ENCODE measurements at places on chromosomes 6 and 20.

GRCh38 chr20:3759316-3759823 lies 8.2 kb downstream of the ADISSP start:
- DNase-seq: no peak

DNA sequence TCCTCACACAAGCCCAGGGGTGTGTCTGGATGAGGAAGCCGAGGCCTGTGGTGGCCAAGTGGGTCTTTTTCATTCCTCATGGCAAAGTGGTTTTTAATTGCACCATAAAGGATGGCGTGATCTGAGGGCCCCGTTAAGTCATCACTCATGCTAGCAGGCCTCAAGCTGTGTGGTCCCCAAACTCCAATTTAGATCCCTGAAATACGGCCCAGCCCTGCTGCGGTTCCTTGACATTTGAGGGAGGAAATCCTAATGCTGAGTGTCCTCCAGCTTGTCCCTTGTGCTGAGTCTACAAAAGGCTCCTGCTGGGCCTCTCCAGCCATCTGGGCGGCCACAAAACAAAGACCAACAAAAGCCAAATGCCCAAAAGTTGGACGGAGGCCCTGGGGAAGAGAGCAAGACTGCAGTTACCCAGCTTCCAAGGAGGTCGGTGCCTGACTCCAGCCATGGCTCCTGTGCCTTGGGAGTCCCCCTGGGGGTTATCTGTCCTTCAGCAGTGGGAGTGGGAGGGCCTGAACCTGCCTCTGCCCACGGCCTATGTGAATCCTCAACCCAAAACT lies 162.3 kb upstream of the PDE10A start:
- DNase-seq: no peak

DNA sequence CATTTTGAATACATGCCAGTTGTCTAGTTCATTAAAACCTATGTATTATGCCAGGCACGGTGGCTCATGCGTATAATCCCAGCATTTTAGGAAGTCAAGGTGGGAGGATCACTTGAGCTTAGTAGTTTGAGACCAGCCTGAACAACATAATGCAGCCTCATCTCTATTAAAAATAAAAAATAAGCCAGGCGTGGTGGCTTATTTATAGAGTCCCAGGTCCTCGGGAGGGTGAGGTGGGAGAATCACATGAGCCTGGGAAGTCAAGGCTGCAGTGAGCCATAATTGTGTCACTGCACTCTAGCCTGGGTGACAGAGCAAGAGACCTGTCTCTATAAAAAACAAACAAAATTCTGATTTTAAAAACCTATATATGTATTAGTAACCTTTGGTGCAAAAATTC lies 27.5 kb downstream of the ORC3 start:
- DNase-seq: no peak

- no peak for DNase-seq
These were observed 30.5 kb upstream of the XRN2 start for GRCh38 chr20:21272679-21273078.

GRCh38 chr6:39841291-39841690 lies 49.1 kb downstream of the DAAM2 start:
- DNase-seq: no peak

DNA sequence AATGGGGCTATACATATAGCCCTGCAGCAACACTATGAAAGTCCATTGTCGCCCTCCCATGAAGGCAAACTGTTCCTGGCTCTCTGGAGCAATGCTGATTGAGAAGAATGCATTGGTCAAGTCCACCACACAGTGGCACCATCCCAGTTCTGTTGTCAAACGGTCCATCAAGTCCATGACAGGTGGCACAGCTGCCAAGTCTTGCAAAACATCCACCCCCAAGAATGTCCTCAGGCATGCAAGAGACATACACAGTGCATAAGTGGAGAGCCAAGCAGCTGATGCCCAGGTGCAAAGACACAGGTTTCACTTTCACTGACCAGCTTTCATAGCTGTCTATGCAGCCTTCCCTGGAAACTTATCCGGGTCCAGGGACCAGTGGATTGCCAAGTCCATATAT lies 17.5 kb downstream of the ZNF391 start:
- no peak for DNase-seq

GRCh38 chr6:13331516-13332348 lies 3.4 kb upstream of the TBC1D7 start:
- DNase-seq: no peak

GRCh38 chr6:24539416-24539815 lies 44.6 kb downstream of the ALDH5A1 start:
- DNase-seq: no peak

DNA sequence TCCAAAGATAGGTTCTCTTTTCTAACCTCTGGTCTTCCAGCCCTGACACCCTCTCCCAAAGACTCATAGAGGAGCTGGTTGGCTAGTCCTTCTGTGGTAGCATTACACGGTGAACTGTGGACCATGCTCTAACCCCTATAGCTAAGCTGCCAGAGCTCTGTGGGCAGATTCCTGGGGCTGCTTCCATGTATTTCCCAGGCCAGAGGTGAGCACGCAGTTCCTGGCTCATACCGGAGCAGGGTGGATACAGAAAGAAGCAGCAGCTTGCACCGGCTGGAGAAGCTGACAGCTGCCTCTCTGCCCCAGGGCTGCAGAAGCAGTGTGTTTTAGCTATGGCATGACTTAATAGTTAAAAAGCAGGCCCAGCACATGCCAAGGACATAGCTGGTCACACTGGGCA lies 84.1 kb upstream of the FOXP4 start:
- DNase-seq: no peak

GRCh38 chr20:16437387-16437996 lies 135.8 kb downstream of the KIF16B start:
- no peak for DNase-seq

- no peak for DNase-seq
These were observed 10.5 kb upstream of the CLDN20 start for GRCh38 chr6:155253337-155253736.

GRCh38 chr6:70551566-70551965 lies 15.2 kb upstream of the SDHAF4 start:
- no peak for DNase-seq

DNA sequence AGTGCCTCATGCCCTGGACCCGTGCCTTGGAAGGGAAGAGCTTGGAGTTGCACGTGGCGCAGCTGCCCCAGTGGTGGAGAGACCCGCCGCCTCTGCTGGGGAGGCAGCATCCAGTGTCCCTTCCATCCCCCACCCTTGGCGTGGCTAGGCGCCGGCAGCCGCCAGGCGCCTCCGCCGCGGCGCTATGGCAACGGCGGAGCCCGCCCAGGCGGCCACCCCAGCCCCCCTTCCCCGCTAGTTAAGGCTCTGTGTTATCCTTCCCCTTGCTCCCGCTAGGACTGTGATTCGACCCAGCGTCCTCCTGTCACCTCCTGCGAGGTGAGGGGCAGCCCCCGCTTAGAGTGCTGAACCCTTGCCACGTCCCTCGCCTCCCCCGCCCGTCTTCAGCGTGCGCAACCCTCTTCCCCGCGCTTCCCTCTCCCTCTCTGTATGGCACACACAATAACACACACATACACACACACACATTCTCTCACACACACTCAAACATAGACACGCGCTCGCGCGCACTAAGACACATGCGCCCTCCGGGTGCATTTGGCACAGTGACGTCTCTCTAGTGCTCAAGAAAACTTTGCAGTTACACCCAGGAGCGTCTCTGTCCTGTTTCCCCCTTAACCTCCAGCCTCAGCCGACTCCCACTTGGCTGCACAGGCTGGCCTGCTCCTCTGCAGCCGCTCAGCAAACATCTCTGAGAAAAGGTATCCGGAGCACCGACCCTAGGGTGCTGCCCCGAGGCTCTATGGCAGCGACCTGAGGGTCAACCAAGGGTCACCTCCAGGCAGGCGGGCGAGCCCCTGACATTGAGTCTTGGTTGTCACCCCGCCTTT lies 8.5 kb downstream of the GRIK2 start:
- no peak for DNase-seq

DNA sequence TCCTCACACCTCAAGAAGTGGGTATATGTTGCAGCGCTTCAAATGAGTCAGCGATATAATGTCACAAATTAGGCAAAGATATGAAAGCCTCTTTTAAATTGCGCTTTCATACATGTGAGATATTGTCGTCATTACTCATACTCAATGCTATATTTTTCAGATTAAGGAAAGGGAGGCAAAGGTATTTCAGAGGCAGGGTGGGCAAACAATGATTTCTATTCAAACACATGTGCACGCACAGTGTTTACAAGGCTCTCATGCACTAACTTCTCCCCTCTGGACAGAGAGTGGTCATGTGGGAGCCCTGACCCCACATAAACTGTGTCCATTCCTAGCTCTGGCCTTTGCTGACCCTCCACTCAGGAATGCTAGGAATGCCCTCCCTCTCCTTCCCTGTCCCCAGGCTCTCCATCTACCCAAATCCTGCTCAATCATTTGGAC lies 112.1 kb upstream of the TMEM170B start:
- no peak for DNase-seq

GRCh38 chr20:25160467-25160866 lies 35.0 kb upstream of the ENTPD6 start:
- DNase-seq: no peak

DNA sequence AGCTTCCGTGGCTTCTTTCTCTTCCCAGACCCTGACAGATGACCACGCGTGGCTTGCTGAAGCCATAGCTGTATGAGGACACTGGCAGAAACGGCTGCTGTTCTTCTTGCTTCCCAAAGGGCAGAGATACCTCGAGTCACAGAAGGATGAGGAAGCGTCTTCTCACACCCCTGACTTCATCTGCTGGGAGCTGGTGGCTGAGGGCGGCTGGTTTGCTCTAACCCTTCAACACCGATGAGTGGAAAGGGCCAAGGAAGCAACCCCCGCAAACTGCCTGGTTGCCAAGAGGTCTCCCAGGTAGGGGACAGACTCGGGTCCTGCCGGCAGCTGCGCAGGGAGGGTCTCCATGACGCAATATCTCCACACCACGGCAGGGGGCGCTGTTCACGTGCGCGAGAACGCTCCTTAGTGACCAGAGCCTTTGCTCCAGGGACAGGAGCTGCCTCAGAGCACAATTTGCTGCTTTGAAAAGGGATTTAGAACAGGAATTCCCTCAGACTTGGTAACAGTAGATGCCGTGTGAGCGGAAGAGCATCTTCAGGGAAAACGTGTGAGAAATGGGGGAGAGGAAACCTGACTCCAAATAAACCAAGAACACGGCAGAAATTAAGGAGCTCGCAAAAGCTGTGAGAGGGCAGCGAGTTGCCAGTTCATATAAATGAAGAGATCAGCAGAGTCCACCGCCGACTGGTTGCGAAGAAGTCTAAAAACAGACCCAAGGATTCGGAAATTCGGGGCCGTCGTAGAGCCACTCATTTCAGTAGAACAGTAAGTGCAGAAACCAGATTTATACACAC lies 80.2 kb downstream of the ERMARD start:
- peak; percentile 72 for DNase-seq

DNA sequence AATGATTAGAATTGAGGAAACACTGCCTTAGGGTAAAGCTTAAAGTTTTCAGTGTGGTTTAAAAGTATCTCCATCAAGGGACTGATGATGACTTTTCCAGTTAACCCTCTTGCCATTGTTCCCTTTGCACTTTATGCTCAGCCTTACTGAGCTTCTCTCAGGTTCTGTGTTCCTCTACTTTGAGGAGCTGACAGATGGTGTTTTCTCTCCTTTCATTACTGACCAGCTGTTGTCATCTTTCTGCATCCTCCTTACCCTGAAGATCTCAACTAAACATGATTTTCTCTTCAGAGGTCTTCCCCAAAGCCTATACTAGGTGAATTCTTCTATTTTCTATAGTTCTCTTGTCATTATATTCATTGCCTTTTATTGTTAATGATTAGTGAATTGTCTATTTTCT lies 475.6 kb upstream of the SYNCRIP start:
- DNase-seq: no peak

- no peak for DNase-seq
These were observed 14.6 kb downstream of the GMDS start for GRCh38 chr6:2230659-2231277.

- no peak for DNase-seq
These were observed 668.9 kb upstream of the CITED2 start for GRCh38 chr6:140043357-140043756.

DNA sequence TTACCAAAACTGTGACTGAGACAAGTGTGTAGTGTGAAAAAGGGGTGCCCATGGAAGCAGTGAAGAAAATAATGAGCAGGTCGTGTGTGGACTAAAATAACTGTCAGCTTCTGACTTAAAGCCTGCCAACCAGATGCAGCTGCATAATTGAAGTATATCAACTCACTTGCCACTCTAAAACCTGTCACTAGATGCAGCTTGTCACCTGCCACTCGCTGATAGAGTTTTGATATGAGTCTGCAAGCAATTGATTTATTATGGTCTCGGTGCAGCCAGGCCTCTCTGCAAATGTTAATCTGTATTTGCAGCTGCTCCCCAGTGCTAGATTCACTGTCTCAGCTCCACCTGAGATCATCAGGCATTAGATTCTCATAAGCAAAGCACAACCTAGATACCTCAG lies 1090.0 kb upstream of the EYS start:
- DNase-seq: no peak

DNA sequence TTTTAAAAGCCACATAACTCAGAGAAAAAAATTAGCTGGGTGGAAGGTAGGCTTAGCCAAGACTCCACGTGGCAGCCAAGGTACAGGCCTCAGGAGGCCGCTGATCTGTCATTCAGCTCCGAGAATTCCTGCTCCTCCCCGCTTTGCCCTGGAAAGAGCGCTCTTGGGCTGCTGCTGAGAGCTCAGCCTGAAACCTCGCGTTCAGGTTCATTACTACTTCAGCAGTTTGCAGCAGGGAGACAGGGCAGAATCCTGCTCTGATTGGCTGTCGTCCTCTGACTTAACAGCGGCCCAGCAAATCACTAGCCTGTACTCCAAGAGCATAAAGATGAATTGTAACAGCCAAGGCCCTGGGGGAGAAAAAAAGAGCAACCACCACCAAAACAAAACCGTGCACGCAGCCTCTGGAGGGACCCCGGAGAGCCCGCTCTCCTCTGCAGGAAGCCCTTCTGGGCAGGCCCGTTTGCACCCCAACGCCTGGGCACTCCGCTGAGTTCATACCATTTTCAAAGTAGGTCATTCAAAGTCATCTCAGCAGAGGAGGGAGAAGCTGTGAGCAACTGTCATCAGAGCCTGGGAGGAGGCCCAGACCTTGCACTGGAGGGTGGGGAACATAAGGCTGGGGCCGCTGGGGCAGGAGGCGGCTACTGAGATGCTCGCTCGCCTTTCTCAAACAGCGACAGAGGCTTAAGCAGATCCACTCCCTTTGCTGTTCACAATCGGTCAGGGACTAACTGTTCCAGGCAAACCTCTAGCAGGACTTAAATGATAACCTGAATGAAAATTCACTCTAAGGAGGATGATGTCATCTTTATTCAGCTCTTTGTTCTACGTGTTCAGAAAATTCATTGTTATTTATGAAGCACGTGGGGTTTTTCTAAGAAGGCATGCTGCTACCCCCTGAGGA lies 42.3 kb upstream of the ATXN1 start:
- no peak for DNase-seq

DNA sequence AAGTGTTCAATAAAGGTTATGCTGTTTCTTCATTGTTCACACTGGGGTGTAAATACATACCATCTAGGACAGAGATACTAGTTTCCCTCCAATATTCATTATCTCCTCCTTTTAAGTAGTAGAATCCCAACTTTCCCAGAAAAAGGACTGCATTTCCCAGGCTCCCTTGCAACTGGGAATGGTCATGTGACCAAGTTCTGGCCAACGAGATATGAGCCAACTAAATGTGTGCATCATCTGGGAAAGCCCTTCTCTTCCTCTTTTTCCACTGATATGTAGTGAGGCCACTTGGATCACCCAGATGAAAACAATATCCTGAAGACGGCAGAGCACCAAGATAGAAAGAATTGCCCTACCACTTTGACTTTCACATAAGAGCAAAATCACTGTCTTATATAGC lies 97.9 kb upstream of the PTPRT start:
- DNase-seq: no peak

Measured in activated gamma-delta T cell treated with Interleukin-2 at 50 U/mL for 16 hours (primary cell).